SK-N-MC (cell line): ENCODE measurements at places on chromosomes 2 and 18.

DNA sequence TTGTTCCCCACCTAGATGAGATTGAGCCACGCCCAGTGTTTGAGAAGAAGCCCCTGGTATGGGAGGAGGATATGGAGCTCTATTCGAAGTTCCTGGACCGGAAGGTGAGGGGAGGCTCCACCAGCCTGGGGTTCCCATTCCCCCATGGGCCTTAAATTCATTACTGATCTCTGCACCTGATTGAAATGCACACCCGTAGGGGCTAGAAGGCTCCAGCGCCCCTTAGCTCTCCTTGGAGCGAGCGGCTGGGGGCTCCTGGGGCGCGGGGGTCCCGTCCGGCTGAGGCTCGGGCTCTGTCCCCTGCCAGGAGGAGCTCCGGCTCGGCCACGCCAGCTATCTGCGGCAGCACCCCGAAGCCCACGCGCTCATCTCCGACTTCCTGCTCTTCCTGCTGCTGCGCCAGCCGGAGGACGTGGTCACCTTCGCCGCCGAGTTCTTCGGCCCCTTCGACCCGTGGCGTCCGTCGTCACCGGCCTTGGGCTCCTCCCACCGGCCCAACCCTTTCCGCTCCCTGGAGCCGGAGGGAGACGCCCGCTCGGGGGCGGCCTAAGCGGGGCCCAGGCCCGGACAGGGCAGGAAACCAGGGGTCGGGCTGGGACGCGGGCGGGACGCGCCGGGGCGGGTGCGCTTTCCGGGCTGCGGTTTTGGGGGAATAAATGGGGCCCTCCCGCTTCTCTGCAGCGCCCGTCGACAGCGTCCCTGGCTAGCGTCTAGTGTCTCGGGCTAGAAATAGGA, 10.9 kb downstream of the CATIP start:
- no peak for DNase-seq

GRCh38 chr2:236642584-236643291, 73.1 kb downstream of the ACKR3 start:
- DNase-seq = no peak

- no peak for DNase-seq
Measured at GRCh38 chr2:15668611-15669305, 77.1 kb downstream of the DDX1 start.

GRCh38 chr2:224111576-224111975, 72.5 kb upstream of the SERPINE2 start:
- no peak for DNase-seq

GRCh38 chr2:238884122-238884811, 36.4 kb downstream of the TWIST2 start:
- DNase-seq = no peak

DNA sequence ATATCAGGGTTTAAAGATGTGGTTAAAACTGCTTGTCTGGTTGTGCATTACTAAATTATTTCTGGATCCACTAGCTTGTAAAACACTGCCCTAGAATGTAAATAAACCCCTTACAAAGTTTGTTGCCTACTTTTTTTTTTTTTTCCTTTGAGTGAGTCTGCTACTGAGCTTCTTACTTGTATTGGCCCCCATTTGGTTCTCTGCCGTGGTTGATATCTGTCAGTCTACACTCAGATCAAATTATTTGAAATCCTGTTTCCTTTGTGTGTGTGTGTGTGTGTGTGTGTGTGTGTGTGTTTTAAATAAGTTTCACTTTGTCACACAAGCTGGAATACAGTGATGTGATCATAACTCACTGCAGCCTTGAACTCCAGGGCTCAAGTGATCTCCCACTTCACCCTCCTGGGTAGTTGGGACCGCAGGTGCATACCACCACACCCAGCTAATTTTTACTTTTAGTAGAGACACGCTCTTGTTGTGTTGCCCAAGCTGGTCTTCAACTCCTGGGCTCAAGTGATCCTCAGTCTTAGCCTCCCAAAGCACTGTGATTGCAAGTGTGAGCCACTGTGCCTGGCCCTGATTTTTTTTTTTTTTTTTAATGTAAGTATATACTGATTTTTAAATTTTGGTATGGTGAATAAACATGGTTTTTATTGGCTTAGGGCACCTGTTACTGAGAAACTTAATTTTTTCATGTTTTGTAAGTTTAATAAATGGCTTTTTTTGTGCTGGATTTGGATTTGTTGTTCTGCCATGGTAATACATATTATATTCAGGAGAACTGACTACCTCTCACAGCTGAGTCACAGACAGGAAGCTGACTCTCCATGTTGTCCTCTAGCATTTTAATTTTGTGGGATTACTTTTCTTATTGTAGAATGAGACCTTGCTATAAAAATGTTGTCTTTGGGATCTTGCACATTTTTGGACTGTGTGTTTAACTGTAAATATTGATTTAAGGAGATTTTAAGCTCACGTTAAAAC, 48.5 kb downstream of the MAP4K4 start:
- DNase-seq = peak; percentile 26

DNA sequence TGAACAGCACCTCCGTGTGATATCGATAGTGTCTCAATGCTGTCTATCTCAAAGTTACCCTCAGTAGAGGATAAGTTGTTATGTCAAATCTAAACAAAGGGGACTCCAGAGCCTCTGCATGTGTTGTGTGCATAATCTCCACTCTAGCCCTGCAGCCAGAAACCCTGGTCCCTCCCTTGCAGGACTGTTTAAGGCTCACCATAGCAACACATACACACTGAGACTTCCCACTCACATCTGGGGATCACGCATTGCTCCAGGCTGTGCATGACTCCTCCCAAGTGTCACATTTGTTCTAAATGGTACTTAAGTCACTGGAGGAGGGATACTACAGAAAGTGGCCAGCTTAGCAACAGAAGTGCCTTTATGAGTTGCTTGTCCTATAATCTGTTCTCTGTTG, 258.6 kb upstream of the CRIM1 start:
- DNase-seq = no peak

DNA sequence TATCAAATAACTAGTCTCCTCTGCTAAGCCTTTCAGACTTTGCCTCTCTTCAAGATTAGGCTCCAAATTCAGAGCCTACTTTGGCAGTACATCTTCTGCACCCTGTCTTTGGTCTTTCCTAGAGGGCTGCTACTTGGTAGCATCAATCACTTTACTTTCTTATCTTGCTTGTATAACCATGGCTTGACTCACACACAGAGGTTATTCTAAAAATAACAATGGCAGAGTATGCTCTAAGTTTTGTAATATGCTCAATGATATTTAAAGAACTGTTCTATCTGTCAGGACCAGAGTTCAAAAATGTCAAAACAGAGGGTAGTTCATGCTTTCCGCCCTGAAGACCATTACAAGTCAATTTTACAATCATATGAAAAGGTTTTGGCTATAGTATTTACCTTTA, 27.7 kb downstream of the THOC1 start:
- DNase-seq = no peak

DNA sequence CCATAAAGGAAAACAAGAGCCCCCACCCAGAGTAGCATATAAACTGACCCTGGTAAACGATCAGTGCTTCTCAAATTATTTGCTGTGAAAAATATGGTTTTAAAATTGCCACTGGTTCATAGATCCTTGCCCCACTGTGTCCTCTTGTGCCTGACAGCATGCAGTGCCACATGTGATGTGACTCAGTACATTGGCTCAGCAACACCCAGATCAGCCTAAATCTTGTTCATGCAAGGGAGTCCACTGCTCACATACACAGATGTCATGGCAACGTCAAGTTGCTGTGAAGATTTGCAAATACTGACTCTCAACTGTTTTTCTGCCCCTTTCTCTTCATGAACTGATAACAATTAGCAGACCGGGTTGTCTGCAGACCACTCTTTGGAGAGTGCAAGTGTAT, 91.0 kb downstream of the TMEM182 start:
- DNase-seq = no peak

- DNase-seq = no peak
Measured at GRCh38 chr2:99975386-99975785, 167.0 kb downstream of the AFF3 start.

- no peak for DNase-seq
Measured at GRCh38 chr18:74513149-74513882, 17.2 kb downstream of the CNDP2 start.

GRCh38 chr2:48015421-48015820, 109.1 kb upstream of the FBXO11 start:
- DNase-seq = no peak

DNA sequence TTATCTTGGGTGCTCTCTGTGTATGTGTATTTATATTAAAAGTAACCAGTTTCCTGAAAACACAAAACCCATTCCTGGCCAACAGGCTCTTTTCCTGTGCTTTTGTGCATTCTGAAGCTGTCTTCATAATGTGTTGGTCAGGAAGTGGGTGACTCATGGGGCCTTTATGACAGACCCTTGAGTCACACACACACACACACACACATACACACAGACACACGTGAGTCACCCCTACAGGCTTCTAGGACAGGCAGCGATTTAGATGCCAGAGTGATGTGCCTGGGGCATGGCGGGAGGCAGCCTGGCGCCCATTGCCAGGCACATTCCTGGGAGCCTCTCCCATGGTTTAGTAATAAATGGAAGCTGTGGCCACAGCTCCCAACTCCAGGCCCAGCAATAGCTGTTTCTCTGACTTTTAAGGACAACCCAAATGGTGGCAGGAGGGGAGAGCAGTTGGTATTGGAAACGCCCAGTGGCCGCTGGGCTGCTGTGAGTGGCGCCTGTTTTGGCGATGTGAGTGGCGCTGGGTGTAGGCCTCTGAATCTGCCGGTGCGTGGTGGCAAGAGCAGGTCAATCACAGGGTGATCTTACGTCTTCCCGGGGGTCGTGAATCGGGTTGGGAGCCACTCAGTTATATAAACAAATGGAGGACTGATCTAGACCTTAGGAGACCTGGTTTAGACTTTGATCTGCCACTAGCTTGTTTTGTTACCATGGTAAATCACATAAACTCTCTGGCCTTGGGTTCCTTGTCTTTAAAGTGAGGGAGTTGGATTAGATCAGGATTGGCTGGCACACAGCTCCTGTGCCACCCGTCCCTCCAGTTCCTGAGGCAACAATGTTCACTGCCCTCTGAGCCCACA, 150.7 kb upstream of the DLX2 start:
- no peak for DNase-seq

- DNase-seq = no peak
Measured at GRCh38 chr2:226839951-226840350, 4.1 kb downstream of the RHBDD1 start.

DNA sequence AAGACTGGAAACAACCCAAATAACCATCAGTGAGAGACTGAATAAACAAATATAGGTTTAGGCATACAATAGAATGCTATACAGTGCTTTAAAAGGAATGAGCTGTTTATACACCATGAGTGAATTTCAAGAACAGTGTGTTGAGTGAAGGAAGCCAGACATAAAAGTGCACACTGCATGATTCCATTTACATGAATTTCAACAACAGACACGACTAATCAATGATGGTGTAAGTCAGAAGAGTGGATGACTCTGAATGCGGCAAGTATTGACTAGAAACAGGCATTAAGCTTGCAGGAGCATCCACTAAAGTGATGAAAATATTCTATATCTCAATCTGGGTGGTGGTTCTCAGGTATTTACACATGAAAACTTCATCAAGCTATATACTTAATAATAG, 142.7 kb upstream of the SLC39A10 start:
- no peak for DNase-seq

DNA sequence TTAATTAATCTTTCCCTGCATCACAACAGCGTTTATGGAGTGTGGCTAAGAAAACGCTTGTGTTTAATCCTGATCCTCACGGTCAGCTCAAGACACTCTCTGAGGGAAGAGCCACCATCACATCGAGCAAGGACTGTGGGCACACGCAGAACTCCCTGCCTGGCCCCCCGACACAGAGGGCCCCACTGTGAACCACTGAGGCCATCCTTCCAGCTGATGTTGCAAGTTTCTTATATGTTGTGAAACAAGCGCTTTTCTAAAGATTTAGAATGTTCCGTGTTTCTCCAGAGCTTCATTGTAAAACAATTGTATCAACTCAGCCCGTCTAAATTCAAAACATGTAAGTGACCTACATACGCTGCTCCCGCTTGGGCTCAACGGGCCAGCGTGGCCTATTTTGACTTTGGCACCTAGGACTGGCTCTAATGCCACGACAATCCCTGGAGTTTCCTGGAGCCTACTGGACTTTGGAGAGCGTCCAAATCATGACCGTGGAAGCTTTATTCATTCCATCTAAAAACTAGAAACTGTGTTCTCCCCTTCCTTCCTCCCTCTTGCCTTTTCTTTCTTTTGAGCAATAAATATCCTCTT, 34.9 kb downstream of the SERPINE2 start:
- no peak for DNase-seq

DNA sequence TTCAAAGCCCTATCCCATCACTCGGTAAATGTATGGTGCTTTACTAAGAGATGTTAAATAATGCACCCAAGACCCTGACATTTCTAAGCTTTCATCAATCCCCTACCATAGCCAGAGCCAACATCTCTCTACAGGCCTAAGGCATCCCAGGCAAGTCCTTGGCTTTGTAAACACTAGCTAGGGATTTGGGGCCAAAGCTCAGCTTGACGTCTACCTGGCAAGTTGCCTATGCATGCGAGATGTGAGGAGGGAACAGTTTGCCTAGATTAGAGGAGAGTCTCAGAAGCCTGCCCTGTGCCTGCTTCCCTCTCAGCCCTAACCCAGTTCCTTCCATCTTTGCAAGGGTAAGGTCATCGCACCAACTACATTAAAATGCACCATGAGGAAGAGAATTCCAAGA, 221.5 kb upstream of the NCKAP5 start:
- DNase-seq = no peak
